ENCODE measurements at places on chromosomes 1 and 21. TPM values are rescaled to one million over a fixed set of nuclear protein-coding genes. Genes with fewer than 3 reads are reported as not detected.
A peak's percentile ranks its signal among the peaks of the same experiment; 100 is the strongest.

- H3K4me1 ChIP-seq, result no peaks in the 10 kb centered on the region
- H3K36me3 ChIP-seq, result no peaks in the 10 kb centered on the region
- H3K27me3 ChIP-seq, result no peaks in the 10 kb centered on the region
- no peak overlapping the region for H3K27ac ChIP-seq
Observed at GRCh38 chr1:34747638-34747941, 7.3 kb upstream of the GJB5 start.

DNA sequence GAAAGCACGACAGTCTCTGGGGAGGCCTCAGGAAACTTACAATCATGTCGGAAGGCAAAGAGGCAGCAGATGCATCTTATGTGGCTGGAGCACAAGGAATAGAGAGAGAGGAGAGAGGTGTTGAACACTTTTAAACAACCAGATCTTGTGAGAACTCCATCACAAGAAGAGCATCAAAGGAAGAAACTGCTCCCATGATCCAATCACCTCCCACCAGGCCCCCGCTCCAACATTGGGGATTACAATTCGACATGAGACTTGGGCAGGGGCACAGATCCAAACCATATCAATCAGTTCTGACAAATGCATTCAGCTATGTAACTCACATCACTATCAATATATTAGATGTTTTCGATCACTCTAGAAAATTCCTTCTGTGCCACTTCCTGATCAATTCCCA is 37.6 kb downstream of the ETS2 start:
- no peak overlapping the region for H3K27ac ChIP-seq
- no peak overlapping the region for H3K4me3 ChIP-seq
- no peaks in the 10 kb centered on the region for H3K27me3 ChIP-seq
- DNase-seq, result no peak
- no peaks in the 10 kb centered on the region for H3K36me3 ChIP-seq

DNA sequence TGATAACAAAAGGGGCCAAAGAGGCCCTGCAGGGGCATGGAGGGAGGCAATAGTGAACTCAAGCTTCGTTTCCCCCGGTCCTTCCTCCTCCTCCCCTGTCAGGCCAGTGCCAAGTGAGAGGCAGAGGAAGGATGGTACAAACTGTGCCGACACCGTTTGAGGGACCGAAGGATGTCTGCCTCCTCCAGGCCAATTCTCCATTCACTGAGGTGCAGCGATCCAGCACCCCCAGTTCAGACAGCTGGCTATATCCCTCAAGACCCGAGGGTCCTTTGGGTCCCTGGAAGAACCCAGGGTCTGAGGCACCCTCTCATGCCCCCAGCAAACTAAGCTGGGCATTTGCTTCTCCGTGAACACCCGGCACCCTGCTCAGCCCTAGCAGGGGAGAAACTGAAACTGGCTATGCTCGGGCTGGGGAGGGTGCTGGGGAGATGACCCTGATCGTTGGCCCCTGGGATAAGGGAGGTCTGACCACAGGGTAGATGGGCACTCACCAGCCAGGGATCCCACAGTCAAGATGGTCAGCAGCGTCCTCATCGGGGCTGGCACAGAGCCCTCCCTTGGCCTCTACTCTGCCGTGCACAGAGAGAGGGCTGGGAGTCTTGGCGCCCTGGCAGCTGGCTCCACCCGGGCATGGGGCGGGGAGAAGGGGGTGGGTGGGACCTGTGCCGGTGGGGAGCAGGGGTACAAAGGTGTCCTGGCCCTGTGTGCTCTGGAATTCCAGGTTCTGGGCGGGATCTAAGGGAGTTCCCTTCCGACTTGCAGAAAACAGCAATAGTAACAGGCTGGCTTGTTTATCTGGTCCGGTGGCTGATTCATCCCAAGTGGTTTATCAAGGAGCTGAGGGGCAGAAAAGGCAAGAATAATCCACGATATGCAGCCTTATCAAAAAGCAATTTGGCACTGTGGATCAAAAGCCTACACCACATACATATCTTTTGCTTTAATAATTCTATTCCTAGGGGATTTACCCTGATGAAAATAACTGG is at the start of gene IL22RA1:
TSS of gene IL22RA1 (minus strand) at position 595 of the 989 bp plus-strand sequence. CDS start at position 537, 58 bp downstream.
- H3K36me3 ChIP-seq, result no peaks in the 10 kb centered on the region
- no peak within 1 kb of the TSS for H3K4me3 ChIP-seq
- H3K27ac ChIP-seq, result no peak within 1 kb of the TSS
- no peaks in the 10 kb centered on the region for H3K27me3 ChIP-seq
- no peaks in the 10 kb centered on the region for H3K4me1 ChIP-seq

- H3K4me3 ChIP-seq, result no peak overlapping the region
- DNase-seq, result no peak
- H3K36me3 ChIP-seq, result no peaks in the 10 kb centered on the region
- H3K27me3 ChIP-seq, result no peaks in the 10 kb centered on the region
Observed at GRCh38 chr1:111880881-111881837, 108.3 kb downstream of the KCND3 start.

GRCh38 chr1:15618077-15618654 is 908 bp downstream of the DDI2 start:
- peaks cover 18% of the 10 kb centered on the region for H3K36me3 ChIP-seq
- DNase-seq, result peak; percentile 70

DNA sequence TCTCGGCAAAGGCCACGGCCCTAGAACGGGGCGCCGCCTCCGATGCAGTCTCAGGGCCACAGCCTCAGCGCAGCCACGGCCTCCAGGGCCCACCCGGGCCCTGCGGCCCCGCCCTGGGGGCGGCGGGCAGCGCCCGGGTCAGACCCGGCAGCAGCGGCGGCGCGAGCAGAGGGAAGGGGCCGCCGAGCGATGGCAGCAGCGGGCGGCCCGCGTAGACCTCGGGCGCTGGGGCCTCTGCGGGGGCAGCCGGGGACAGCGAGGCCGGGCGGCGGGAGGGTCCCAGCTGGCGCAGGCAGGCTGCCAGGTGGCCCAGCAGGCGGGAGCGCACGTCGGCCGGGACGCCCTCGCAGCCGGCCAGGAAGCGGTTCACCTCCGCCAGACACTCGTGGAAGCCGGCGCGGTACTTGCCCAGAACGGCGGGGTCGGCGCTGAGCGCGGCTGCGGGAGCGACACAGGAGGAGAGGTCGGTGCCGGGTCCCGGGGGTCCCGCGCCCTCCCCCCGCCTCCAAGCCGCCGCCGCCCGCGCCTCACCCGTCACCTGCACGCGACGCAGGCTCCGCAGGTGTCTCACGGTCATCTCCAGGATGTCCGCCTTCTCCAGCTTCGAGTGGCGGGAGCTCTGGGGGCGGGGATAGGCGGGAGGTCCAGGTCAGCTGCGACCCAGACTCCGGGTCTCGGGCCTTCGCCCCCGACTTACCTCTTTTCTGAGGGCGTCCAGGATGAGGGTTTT is 737 bp downstream of the HES4 start:
- no peaks in the 10 kb centered on the region for H3K36me3 ChIP-seq
- H3K27ac ChIP-seq, result no peak overlapping the region
- DNase-seq, result no peak
- no peak overlapping the region for H3K4me3 ChIP-seq

GRCh38 chr1:172698224-172698623 is 39.3 kb downstream of the FASLG start:
- no peak overlapping the region for H3K4me3 ChIP-seq
- H3K36me3 ChIP-seq, result no peaks in the 10 kb centered on the region
- no peaks in the 10 kb centered on the region for H3K4me1 ChIP-seq
- no peak overlapping the region for H3K27ac ChIP-seq

- no peaks in the 10 kb centered on the region for H3K36me3 ChIP-seq
- no peaks in the 10 kb centered on the region for H3K27me3 ChIP-seq
- H3K4me1 ChIP-seq, result peaks cover 3% of the 10 kb centered on the region
- DNase-seq, result peak; percentile 89
- no peak overlapping the region for H3K4me3 ChIP-seq
- H3K27ac ChIP-seq, result no peak overlapping the region
Observed at GRCh38 chr1:235093696-235094592, 34.7 kb downstream of the TOMM20 start.

DNA sequence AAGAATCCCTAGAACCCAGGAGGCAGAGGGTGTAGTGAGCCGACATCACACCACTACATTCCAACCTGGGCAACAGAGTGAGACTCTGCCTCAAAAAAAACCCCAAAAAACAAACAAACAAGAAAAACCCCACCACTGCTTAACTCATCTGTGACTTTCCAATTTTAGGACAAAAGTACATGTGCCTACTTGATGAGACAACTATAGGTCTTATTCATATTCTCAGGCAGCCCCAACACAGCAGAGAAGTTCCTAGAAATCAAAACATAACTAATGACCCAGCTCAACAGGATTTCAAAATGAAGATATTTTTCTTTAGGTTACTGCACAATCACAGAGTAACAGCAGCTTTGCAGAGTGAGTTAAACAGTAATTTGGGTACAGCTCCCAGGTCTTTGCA is 26.4 kb downstream of the TIAM1 start:
- no peaks in the 10 kb centered on the region for H3K36me3 ChIP-seq
- DNase-seq, result no peak
- no peaks in the 10 kb centered on the region for H3K27me3 ChIP-seq
- no peak overlapping the region for H3K4me3 ChIP-seq
- no peaks in the 10 kb centered on the region for H3K4me1 ChIP-seq

GRCh38 chr21:26169061-26169610 is 1.4 kb downstream of the APP start:
- H3K4me3 ChIP-seq, result no peak overlapping the region
- H3K27me3 ChIP-seq, result no peaks in the 10 kb centered on the region
- H3K27ac ChIP-seq, result no peak overlapping the region
- H3K4me1 ChIP-seq, result no peaks in the 10 kb centered on the region
- no peaks in the 10 kb centered on the region for H3K36me3 ChIP-seq

AMPD1 gene
- total RNA-seq, result not detected

CD53 gene
- 101 TPM for total RNA-seq

ELAPOR1 gene
- total RNA-seq, result 0.22 TPM

RAB3GAP2 gene
- total RNA-seq, result 64.6 TPM

PLEKHA6 gene
- not detected for total RNA-seq

IGFN1 gene
- not detected for total RNA-seq

Measured in Karpas-422 (cell line).